ENCODE measurements at places on chromosomes 1 and 21. TPM values are rescaled to one million over a fixed set of nuclear protein-coding genes. Genes with fewer than 3 reads are reported as not detected.

GRCh38 chr1:233061265-233061664 lies 110.9 kb downstream of the NTPCR start:
- no peak overlapping the region for H3K4me3 ChIP-seq
- no peaks in the 10 kb centered on the region for H3K27me3 ChIP-seq
- DNase-seq = no peak
- no peaks in the 10 kb centered on the region for H3K36me3 ChIP-seq
- no peak overlapping the region for H3K27ac ChIP-seq

PTGFR gene
- total RNA-seq = 0.81 TPM

DNA sequence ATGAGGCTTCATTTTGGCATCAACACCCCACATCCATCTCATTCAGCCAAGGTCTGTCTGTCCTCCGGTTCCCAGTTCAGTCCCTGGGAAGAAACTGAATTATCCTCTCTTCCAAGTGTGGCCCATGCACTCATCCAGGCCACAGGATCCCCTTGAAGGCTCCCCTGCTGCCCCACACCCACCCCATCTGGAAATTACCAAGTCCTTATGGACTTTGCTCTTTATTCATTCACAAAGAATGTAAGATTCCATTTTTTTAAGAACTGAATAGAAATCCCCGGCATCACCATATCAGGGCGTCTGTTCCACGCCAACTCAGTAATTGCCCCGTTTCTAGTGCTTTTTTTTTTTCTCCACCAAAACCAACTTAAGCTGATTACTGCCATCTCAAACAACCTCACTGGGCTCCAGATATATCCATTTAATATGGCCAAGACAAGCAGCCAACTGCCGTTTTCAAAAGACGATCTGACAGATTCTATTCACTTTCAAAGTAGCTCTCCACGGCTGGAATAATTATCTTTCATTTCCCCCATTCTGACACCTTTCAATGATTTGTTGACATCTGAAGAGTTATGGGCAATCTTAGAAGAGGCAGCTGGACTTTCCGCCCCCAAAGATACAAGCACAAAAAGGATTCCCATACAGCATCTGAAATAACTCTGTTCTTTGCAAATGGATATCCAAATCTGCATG lies 55.9 kb downstream of the OLIG1 start:
- H3K27ac ChIP-seq = no peak overlapping the region
- no peaks in the 10 kb centered on the region for H3K4me1 ChIP-seq
- H3K27me3 ChIP-seq = peaks cover 59% of the 10 kb centered on the region
- H3K4me3 ChIP-seq = no peak overlapping the region

UBASH3A gene
- total RNA-seq = not detected

- H3K4me3 ChIP-seq = no peak overlapping the region
- no peaks in the 10 kb centered on the region for H3K4me1 ChIP-seq
- no peak overlapping the region for H3K27ac ChIP-seq
- no peaks in the 10 kb centered on the region for H3K36me3 ChIP-seq
- no peak for DNase-seq
- no peaks in the 10 kb centered on the region for H3K27me3 ChIP-seq
These were observed 7.7 kb upstream of the CD5L start for GRCh38 chr1:157849229-157849875.

FAM3B gene
- total RNA-seq = not detected

GRCh38 chr1:180167721-180168467 lies 13.2 kb downstream of the QSOX1 start:
- no peak overlapping the region for H3K4me3 ChIP-seq
- H3K27me3 ChIP-seq = no peaks in the 10 kb centered on the region
- DNase-seq = no peak
- peaks cover 30% of the 10 kb centered on the region for H3K4me1 ChIP-seq
- no peak overlapping the region for H3K27ac ChIP-seq

Measured in A673 (cell line).